ENCODE measurements at places on chromosomes 11 and 22.

DNA sequence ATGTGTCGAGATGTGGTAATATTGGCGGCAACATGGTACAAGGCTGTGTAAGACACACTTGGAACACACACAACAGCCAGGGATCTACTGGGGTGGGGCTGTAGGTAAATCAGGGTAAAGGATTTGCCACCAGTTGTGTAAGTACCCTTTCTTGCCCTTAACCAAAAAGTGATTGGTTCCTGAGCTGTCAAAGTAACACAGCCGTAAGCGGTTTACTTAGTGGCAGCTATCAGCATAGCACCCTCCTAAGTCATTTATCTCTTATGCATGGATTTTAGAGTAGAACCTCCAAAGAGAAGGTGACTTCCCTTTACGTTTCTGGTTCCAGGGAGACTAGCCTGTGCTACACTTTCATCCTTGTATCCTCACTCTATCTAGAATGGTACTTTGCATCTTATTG is 57.2 kb downstream of the SPECC1L start:
- no peak for DNase-seq

- no peak for DNase-seq
Observed at GRCh38 chr22:27381552-27381951, 420.0 kb downstream of the MN1 start.

DNA sequence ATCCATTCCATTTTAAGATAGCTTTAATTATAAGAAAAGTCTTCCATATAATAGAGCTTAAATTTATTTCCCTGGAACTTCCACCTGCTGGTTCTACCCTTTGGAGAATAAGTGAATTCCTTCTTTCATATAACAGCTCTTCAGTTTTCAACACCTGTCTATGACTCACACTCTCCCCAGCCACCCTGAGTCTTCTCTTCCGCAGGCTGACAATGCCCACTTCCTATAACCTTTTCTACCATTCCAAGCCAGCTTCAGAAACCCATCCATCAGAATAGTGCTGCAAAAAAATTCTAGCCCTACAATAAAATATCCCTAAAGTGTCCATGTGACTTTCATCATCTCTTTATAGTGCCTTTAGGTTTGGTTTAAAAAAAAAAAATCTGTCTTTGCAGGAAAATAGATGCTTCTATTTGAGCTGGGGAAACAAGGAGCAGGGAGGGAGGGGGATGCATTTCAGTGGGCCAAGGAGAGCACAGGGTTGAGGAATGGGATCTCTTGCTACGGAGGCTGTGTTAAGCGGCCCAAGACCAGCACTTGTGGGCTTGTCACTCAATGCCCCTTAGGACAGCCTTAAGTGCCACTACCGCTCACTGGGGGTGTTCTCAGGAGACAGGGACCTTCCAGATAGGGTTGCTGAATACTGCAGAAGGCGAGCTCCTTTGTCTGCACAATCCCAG is 178.6 kb downstream of the DSCAML1 start:
- DNase-seq: no peak

GRCh38 chr22:37383341-37383740 is 43.9 kb downstream of the ELFN2 start:
- DNase-seq: no peak

DNA sequence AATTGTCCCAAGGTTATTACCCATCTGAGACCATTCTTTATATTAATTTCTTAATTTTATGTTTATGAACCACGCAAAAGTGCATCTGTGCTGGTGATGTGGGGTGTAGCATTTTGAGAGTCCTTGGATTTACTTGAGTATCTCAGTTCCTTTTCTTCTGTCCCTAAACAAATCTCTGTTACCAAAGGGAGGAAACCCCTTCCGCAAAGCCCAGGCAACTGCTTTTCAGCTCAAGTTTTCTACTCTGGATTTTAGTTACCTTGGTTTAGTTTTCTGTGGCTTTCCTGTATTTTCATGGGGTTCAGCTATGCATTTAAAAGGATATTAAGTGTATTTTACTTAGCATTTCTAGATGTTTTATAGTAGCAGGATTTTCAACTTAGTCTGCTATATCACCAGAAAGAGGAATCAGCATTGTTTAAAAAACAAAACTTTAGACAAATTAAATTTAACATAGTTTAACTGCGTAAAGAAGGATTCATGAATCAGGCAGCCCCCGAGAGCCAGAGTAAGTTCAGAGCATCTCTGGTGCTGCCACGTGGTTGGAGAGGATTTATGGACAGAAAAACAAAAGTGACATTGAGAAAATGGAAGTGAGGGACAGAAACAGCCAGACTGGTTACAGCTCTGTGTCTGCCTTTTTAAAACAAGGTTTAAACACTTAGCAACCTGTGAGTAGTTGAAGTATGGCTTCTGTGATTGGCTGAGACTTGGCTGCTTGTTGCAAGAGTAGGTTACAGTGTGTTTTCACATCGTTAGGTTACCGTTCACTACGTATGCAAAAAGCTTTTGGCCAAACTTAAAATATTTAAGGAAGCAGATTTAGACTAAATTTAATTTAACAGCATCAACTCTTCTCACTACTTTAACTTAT is 9.6 kb downstream of the ADM start:
- DNase-seq: no peak

DNA sequence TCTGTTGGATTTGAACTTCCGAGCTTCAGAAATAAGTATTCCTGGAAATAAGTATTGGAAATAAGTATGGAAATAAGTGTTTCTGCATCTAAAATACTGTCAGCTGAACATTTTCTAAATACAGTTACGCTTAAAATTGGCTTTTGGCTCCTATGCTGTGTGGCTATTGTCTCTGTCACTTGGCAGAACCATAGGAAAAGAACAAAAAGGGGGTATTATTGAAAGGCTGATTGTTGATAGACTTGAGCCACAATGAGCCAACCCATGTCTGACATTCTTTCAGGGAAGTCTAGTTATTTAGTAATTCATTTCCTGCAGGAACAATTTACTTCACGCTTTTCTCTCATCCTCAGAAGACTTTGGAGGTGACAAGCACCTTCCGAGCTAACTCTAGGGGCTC is 32.5 kb upstream of the LARGE1 start:
- DNase-seq: no peak

- no peak for DNase-seq
Observed at GRCh38 chr11:130612291-130612851, 163.9 kb downstream of the ADAMTS15 start.

DNA sequence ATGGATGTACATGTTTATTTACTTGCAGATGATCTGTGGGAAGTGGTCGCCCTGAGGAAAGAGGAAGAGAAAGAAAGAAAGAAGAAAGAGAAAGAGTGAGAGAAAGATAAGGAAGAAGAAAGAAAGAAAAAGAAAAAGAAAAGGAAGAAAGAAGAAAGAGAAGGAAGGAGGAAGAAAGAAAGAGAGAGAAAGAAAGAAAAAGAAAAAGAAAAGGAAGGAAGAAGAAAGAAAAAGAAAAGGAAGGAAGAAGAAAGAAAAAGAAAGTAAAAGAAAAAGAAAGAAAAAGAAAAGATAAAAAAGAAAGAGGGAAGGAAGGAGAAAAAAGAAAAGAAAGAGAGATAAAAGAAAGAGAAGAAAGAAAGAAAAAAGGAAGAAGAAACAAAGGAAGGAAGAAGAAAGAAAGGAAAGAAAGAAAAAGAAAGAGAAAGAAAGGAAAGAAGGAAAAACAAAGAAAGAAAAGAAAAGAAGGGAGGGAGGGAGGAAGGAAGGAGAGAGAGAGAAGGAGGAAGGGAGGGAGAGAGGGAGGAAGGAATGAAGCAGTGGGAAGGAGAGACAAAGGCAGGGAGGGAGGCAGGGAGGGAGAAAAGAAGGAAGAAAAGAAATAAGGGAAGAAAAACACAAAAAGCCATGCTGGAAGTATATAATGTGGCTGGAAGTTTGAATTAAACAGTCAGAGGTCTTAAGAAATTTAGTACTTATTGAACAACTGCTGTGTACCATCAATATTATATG is 976.6 kb downstream of the FAM181B start:
- DNase-seq: no peak

DNA sequence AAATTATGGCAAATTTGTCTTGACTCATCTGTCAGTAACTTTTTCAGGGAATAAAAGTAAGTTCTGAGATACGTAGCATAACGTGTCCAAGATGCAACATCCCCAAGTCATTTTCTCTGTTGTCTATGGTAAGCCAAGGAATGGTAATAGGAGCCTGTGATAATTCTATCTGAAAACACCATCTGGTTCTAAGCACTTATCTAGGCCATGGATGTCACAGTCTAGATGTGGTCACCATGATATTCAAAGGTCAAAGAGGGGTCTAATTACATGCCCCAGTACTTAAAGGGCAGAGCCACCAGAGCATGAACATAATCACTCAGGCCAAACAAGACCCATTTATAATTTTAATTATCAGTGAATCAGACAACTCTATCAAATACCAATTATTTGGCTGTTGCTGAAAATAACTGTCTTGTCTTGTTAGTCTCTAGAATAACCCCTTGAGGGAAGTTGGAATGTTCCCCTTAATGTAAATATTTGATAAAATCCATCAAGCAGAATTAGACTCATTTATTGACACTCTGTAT is 225.1 kb upstream of the MPPED2 start:
- no peak for DNase-seq

DNA sequence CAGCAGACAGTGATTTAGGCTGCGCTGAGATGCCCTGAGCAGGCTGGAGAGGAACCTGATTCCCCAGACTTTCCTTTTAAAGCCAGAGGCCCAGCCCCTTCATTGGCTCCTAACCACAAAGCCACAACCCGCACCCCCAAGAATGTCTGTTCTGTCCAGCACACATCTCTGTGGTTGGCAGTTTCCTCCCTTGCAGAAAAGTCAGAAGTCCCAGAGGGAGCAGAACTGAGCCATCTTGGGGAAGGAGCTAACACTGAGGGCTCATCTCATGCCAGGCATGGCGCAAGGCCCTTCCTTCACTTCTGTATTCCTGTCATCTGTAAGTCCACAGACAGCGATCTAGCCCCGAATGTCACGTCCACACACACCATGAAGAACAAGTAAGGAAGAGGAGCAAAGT is 97.1 kb upstream of the SYT13 start:
- DNase-seq: no peak

GRCh38 chr11:62149986-62150886 is 26.4 kb downstream of the INCENP start:
- no peak for DNase-seq

- DNase-seq: no peak
Observed at GRCh38 chr22:39220890-39221850, 23.6 kb downstream of the PDGFB start.

DNA sequence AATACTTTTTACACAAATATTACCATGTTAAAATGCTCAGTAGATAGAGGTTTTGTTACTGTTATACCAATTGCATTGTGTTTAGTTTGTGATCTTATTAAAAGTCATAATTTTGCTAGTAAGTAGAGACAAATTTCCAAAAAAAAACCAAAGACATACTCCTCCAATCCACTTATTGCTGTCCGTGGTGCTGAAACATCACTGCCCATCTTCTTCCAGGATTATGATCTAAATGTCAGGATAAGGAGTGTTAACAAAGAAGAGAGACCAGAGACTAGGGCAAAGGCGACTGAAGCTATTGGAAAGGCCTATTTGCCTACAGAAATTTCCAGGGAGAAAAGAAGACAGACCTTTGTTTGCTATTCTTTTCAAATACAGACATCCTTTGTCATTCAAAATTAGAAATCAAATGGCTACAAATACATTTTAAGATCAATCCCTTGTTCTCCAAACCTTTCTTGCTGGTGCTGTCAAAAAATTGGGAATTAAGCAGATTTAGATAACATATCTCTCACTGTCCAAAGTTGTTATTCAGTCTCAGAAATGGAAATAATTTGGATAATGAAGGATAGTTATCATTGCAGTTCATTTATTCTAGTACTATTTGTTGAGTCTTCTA is 199.7 kb downstream of the C11orf91 start:
- no peak for DNase-seq

DNA sequence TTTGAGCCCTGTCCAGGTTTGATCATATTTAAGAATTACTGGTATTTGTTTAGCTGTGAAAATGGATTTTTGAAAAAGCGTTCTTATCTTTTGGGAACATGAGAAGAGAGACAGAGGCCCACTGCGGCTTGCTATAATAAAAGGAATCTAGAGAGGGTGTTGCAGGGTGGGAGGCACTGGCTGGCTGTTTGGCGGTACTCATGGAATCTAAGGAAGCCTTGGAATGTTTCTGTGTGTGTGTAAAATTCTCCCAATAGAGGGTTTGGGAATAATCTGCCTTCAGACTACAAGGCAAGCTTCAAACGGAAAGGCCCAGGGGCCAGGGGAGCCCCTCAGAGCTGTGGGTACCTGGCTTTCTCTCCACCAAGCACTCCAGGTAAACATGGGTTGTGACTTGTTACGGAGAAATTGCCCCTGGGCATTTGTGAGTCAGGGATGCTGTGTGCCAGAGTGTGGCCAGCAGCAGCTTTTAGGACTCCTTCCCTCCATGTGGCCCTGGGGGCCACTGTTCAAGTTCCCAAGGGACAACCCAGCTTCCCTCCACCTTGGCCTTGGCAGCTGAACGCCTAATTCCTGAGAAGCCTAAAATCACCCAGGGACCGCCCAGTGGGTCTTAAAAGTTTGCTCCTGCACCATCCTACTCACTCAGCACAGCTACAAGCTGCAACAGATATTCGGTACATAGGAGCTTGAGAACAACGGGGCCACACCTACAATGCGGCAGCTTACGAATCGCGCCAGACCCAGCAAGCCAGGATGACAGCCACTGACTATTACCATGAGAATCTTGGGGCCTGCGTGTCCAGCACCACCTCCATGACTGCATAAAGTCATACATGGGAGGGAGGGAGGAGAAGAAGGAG is 14.1 kb upstream of the SYT8 start:
- DNase-seq: no peak

- DNase-seq: no peak
Observed at GRCh38 chr11:7573193-7573557, 59.4 kb downstream of the PPFIBP2 start.

DNA sequence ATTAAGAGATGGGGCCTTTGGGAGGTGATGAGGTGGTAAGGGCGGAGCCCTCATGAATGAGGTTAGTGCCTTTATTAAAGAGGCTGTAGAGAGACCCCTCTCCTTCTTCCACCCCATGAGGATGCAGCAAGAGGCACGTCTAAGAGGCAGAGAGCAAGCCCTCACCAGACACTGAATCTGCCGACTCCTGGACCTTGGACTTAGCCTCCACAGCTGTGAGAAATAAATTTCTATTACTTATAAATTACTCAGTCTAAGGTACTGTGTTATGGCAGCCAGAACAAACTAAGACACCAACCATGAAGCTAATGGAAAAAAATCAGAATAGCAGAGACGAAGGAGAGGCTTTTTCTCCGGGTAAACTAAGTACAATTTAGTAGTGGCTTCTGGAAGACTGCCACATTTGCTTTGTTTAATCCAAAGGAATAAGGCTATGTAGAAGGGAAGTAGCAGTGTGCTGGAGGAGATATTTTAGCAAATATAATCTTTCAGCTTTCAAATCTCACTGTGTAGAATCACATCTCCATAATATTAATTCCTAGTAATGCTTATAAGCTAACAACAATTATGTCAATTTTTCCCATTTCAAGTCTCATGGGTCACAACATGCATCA is 12.3 kb upstream of the SIK2 start:
- DNase-seq: no peak

- DNase-seq: no peak
Observed at GRCh38 chr11:3747704-3748103, 49.6 kb downstream of the NUP98 start.

DNA sequence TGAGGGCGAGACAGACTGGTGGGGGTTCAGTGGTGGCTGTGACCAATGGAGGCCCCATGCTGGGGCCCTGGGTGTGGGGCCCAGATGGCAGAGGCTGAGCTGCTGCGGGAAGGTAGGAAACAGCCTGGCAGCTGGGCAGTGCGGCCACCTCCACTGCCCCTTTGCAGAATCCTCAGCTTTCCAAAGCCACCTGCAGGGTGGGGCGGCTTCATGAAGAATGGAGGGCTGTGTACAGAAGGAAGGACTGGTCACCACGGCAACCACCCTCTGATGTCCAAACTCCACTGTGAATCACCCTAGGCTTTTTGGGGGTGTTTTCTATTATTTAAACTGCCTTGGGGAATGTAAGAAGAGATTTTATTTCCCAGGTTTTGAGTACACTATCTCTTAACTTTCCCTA is 166.3 kb upstream of the NAV2 start:
- DNase-seq: no peak
